Endothelial cell of umbilical vein (primary cell): ENCODE measurements at places on chromosomes 2 and 18.

GRCh38 chr18:641224-641623 is 16.2 kb upstream of the TYMS start:
- DNase-seq, result no peak

DNA sequence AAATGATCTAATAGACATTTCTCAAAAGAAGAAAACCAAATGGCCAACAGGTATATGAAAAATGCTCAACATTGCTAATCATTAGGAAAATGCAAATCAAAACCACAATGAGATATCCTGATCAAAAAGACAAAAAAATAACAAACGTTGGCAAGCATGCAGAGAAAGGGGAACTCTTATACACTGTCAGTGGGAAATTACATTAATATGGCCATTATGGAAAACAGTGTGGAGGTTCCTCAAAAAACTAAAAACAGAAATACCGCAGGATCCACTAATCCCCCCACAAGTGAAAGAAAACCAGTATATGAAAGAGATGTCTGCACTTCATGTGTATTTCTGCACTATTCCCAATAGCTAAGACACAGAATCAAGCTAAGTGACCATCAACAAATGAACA is 57.7 kb upstream of the CTIF start:
- DNase-seq, result no peak

DNA sequence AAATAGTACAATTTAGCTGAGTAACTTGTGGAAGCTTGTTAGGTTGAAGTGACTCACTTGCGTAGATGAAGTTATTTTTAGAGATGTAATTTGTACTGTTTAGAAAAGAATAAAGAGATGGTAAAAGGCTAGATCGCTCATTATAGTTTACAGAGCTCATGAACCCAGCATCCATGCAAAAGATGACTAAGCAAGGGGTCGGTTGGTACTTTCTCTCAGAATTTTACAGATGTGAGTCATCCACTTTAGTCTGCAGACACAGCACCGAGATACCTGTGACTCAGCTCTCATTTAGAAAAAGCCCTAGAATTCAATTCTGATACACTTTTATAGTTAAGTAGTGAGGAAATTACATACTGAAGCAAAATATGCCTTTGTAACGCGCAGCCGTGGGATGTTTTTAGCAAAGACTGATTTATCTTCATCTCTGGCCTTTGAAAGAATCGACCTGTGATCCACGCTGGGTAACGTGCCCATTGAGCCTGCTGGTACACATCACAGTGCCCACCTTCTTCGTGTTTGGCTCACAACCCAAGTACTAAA is 116.5 kb upstream of the FOSL2 start:
- DNase-seq, result peak; percentile 96

DNA sequence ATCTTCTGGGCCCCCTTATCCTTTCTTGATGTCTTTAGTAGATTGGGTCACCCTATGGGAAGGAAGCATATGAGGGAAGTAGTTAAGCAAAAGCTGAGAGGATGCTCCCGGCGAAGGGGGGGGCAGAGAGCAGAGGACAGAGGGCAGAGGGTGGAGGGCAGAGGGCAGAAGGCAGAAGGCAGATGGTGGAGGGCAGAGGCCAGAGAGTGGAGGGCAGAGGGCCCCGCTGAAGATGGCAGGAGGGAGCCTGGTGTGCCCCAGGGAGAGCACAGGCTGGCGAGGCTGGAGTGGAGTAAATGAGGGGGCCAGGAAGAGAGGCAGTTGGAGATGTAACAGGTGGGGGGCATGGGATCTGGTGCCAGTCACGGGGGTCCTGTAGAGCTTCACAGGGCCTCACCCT is 7.0 kb downstream of the MLPH start:
- DNase-seq, result no peak

- DNase-seq, result no peak
Observed at GRCh38 chr2:168432565-168433186, 23.4 kb upstream of the CERS6 start.

GRCh38 chr2:8805278-8806210 is 31.9 kb downstream of the KIDINS220 start:
- DNase-seq, result no peak

GRCh38 chr18:24736662-24737330 is 276.4 kb downstream of the HRH4 start:
- DNase-seq, result no peak

GRCh38 chr2:70901227-70902066 is 34.3 kb upstream of the ATP6V1B1 start:
- peak; percentile 34 for DNase-seq

DNA sequence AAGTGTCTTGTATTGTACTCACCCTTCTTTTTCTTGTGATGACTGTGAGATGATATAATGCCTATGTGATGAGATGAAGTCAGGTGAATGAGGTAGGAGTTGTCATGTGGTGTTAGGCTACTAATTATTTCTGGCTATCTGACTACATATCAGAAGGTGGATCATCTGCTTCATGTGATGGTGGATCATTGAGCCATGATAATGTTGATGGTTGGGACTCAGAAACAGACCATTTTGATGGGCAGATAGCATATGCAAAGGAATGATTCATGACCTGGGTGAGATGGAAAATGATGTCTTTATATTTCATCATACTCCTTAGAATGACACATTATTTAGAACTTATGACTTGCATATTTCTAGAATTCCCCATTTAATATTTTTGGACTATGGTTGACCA is 19.5 kb downstream of the ANKRD30B start:
- DNase-seq, result no peak

DNA sequence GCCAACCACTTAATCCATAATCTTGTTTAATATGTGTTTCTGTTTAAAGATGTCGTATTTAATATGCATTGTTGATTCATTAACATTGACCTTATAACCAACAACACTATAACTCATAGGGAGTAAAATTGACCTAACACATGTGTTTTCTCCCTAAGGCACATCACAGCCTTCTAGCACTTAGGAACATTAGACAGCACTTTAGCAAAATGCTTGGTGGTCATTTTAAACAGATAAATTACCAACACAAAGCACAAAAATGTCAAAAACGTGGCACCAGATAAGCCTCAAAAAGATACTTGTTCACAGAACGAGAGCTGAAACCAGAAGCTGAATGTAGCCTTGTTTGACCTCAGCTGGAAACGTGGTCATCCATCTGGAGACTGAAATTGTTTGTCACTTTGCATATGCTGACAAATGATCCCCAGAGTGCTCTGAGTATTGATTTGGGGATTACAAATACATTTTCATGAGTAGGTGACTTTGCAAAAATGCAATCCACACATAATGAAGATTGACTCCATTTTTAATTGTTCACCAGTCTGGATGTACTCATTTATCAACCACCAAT is 139.2 kb downstream of the CCDC102B start:
- DNase-seq, result no peak

GRCh38 chr2:216860426-216861137 is 718 bp upstream of the TNP1 start:
- DNase-seq, result no peak

- DNase-seq, result peak; percentile 10
Observed at GRCh38 chr2:232438951-232439757, 16.8 kb upstream of the ALPI start.

- peak; percentile 77 for DNase-seq
Observed at GRCh38 chr18:9992300-9992972, 78.6 kb downstream of the VAPA start.

DNA sequence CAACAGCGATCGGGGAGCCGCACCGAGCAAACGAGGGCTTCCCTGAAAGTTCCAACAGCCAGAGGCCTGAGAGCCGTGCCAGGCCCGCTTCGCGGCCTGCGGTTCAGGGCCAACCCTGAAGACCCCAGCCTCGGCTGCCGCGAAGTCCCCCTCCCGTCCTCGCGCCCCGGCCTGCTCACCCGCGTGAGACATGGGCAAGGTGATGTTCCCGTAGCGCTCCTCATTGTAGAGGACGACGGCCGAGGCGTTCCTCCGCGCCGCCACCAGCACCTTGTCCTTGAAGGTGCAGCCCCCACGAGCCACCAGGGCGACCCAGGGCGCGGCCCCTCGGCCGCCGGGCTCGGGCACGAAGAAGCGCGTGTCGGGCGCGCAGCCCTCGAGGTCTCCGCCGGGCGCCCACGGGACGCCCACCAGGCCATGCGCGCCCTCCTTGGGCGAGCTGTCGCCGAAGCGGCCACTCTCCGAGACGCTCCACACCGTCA is 510 bp downstream of the RNF149 start:
- no peak for DNase-seq

- DNase-seq, result peak; percentile 65
Observed at GRCh38 chr2:19362094-19362754, 3.8 kb upstream of the OSR1 start.

DNA sequence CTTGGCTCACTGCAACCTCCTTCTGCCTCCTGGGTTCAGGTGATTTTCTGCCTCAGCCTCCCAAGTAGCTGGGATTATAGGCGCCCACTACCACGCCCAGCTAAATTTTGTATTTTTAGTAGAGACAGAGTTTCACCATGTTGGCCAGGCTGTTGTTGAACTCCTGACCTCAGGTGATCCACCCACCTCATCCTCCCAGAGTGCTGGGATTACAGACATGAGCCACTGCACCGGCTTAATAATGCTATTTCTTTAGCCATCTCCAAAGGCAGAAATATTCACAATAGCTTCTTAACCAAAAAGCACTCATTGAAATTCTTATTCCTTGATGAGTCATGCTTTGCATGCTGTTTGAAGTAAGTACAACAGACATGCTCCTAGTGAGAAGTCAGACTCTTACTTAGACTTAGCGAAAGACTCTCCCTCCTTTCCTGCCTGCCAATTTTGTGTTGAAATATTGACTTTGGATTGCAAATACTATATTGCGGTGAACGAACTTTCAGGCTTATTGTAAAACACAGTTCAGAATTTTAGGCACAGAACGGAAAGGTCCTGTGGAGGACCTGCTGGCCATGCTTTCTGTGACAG is 4.4 kb downstream of the ACTR3 start:
- DNase-seq, result peak; percentile 48

- DNase-seq, result no peak
Observed at GRCh38 chr18:43719267-43719795, 442.0 kb upstream of the SYT4 start.

- DNase-seq, result peak; percentile 99
Observed at GRCh38 chr2:105037572-105038382, at the start of gene MRPS9. TSS of gene MRPS9 (plus strand) at chr2:105038069. CDS start at chr2:105038093, 24 bp downstream.

GRCh38 chr2:236317938-236318396 is 53.8 kb upstream of the ASB18 start:
- DNase-seq, result no peak

DNA sequence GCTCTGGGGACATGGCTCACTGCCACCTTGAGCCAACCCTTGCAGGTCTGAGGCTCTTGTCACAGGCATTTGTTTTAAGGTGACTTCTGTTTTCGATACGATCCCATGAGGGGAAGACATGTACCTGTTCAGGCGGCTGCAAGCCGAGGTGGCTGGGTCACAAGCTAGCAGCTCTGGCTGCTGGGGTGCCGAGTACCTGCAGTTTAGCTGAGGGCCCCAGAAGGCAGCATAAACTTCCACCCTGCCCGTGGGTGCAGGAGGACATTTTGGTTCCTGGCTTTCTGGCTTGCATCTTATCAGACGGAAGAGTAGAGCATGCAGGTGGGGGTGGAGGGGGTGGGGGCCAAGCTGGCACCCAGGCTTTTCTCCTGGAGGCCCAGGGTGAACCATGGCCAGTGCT is 28.4 kb downstream of the COA5 start:
- no peak for DNase-seq

- peak; percentile 14 for DNase-seq
Observed at GRCh38 chr2:201888426-201888800, 82.1 kb downstream of the CDK15 start.

GRCh38 chr2:56267415-56267788 is 83.6 kb downstream of the CCDC85A start:
- DNase-seq, result no peak

DNA sequence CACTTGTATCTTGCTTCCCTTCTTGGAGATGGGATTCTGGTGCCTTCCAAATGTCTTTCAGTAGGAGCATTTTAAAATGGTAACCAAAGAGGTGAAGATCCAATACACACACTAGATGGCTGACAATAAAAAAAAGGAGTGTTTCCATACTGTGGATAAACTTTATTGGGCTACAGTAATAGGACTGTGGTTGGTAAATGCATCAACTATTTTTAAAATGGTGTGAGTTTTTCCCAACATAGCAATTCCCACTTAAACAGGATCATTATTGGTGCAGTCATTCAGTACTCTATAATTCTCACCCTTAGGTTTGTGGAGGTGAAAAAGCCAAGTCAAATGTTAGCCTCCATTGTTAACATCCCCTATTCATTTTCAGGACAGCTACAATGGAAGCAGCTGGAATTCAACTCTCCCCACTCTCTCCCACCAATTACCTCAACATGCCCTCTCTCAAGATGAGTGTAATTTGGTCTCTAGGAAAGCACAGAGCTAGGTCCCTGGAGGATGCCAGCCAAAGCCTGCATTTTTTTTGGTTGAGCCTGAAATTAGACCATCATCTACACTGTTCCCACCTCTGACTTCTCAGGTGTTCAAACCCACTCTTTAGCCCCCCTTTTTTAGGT is 273.3 kb downstream of the TCF4 start:
- no peak for DNase-seq

- no peak for DNase-seq
Observed at GRCh38 chr2:134107402-134107801, 146.5 kb upstream of the MGAT5 start.

GRCh38 chr2:150162241-150162942 is 325.1 kb downstream of the RND3 start:
- DNase-seq, result peak; percentile 89

- no peak for DNase-seq
Observed at GRCh38 chr2:5360081-5360480, 332.1 kb upstream of the SOX11 start.

DNA sequence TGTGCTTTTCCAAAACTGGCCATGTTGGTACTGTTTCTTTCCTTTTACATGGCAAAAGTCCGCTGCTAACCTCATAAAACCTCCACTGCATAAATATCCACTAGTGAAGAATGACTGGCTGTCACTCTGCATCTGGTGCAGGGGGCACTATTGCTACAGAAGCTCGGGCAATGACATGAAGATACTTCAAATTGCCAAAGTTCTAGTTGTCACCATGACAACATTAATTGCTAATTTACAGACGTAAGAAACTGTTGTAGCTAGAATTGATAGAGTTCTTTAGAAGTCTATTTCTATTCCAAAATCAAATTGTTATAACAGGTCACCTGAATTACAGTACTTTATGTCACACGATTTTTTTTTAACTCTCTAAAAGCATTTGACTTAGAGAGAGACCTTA is 845 bp downstream of the CFAP210 start:
- peak; percentile 31 for DNase-seq

- DNase-seq, result no peak
Observed at GRCh38 chr2:237359894-237360780, 53.8 kb downstream of the COL6A3 start.

- DNase-seq, result no peak
Observed at GRCh38 chr18:43077510-43078308, 37.8 kb downstream of the RIT2 start.

- DNase-seq, result no peak
Observed at GRCh38 chr2:117407746-117408145, 406.7 kb upstream of the DDX18 start.

- no peak for DNase-seq
Observed at GRCh38 chr18:9419956-9420631, 55.2 kb upstream of the RALBP1 start.

GRCh38 chr2:183543731-183544130 is 419.5 kb downstream of the NUP35 start:
- DNase-seq, result no peak

- peak; percentile 39 for DNase-seq
Observed at GRCh38 chr2:63189026-63189425, 138.4 kb downstream of the OTX1 start.
